SW480 (cell line): ENCODE measurements at places on chromosomes 2 and 18.
A peak's percentile ranks its signal among the peaks of the same experiment; 100 is the strongest.

- DNase-seq = no peak
Measured at GRCh38 chr2:190683802-190684201, 34.9 kb downstream of the NAB1 start.

DNA sequence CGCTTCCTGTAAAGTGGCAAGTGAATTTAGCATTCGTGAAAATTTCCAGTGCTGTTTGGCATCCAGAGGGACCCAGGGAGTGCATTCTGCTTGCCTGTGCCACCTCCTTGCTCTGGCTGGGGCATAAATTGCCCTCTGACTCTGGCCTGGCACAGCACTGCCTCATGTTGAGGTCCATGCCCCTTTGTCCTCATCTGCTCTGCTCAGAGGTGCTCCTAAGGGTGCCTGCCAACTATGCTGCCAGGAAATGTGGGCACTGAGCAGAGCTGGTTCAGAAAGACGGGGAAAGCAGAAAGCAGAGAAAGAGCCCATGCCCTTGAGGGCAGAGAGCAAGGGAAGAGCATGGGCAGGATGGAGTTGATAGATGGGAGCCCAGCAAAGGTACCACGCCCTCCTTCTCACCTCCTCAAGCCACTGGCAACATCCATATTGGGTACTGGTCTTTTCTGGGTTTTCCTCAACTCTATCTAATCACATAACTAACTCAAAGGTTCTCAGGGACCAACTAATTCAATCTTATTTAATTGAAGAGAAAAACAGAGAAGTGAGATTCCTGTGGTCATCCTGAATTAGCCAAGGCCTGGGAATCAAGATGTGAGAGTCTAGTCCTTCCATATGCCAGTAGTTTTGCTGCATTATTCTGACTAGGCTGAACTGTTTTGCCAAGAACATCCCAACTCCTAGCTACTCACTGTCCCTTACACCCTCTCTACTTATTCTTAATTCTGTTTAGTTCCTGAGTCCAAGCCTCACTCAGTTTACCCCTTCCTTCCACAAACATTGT lies 441.5 kb upstream of the TNP1 start:
- DNase-seq = no peak

- DNase-seq = no peak
Measured at GRCh38 chr2:191748528-191749180, 70.7 kb downstream of the NABP1 start.

DNA sequence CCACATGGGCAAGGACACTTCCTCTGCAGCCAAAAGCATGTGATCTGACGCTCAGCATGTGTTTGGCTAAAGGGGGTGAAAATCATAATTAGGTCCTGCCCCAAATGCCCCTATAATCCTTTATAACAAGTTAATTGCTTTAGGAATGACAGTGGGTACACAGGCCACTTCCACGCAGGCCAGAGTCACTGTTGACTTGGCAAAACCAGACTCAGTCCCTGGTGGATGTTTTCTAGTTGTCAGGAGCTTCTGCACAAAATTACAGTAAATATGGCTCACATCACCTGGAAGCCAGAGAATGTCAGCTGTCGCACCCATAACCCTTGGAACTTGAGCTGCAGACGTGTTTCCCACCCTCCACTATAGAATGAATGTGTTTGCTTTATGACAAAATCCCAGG lies 13.3 kb upstream of the PXDN start:
- DNase-seq = no peak

DNA sequence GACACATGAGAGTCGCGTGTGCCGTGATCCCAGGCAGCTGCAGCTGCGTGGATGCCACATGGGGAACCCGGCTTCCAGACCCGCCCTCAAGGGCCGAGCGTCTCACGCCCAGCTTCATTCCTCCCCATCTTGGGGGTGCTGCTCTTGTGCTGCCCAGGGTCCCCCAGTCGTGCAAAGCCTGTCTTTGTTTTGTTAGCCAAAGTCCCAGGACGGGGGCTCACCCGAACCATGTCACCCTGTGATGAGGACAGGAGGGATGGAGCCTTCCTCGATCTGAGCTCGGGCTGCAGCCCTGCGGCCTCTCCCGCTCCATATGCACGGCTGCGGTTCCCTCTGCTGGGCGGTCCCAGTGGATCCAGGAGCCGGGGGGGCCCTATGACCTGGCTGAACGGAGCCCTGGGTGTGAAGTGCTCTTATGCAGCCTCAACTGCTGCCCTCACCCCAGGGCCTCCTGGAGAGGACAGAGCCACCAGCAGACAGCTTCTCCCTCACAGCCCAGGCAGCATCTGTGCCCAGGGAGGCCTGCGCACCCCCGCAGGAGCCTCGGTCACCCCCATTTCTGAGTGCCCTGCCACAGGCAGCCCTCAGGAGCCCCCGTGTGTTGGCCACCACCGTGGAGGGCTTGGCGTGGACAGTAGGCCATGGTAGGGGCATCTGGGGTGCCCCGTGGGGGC lies 99.0 kb upstream of the CTDP1 start:
- no peak for DNase-seq

- peak; percentile 11 for DNase-seq
Measured at GRCh38 chr18:34729264-34729663, 19.2 kb downstream of the DTNA start.

GRCh38 chr2:233690444-233690843 lies 2.2 kb upstream of the UGT1A6 start:
- DNase-seq = no peak

GRCh38 chr2:28583899-28584553 lies 88.2 kb downstream of the PLB1 start:
- DNase-seq = peak; percentile 87

- DNase-seq = no peak
Measured at GRCh38 chr2:80365762-80366161, 61.2 kb upstream of the LRRTM1 start.

GRCh38 chr2:32633040-32633439 lies 5.2 kb downstream of the TTC27 start:
- no peak for DNase-seq

DNA sequence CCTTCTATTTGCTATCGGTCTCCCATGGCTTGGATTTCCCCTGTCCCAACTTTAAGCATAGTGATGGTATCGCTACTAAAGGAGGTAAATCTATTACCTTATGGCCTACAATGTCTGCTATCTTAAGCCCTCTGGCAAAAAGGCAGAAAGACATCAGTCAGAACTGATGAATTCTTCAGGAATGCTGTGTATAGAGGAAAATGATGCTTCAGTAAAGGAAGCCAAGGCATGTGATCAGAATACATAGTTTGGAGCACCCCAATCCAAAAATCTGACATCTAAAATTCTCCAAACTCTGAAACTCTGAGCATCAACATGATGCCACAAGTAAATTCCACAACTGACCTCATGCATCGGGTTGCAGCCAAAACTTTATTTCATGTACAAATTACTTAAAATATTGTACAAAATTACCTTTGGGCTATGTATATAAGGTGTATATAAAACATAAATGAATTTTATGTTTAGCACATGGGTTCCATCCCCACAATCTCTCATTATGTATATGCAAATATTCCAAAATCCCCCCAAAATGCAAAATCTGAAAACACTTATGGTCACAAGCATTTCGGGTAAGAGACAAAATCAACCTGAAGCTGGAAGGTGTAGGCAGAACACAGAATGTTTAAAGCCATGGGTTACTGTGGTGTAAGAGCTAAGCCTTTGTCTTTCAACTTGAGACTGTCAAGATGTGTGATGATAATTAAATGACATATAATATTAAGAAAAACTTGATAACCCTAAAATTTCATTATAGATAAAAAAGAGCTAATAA lies 66.2 kb downstream of the CUL3 start:
- DNase-seq = no peak

- DNase-seq = no peak
Measured at GRCh38 chr2:179584760-179585159, 276.7 kb downstream of the ZNF385B start.

DNA sequence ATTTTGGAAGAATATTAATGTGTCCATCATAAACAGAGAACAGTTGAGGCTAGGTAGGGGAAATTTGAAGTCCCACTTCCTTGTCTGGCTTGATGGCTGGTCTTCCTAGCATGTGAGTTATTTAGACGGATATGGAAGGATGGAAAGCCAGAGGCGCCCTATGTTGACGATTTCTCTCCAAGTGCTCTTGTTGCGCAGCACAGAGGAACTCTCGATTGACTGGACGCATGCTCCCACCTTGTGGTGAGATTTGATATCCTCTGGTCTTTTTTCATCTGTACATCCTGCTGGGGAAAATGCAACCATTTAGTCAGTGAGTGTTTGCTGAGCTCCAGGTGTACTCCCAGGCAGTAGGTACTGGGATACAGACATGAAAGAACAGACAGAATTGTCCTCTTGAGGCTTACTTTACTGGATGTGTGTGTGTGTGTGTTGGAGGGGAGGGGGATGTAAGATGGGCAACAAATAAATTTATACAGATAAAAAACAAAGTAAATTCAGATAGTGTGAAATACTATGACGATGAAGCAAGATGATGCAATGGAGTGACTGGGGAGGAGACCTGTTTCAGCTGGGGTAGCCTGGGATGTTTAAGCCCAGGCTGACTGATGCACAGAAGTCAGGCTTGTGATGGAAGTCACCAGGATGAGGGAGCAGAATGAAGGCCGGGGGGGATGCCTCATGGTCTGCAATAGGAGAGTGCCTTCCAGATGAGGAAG lies 137.2 kb downstream of the TRIM43 start:
- DNase-seq = peak; percentile 92

GRCh38 chr2:23760736-23761135 lies 166.2 kb downstream of the ATAD2B start:
- DNase-seq = peak; percentile 48

DNA sequence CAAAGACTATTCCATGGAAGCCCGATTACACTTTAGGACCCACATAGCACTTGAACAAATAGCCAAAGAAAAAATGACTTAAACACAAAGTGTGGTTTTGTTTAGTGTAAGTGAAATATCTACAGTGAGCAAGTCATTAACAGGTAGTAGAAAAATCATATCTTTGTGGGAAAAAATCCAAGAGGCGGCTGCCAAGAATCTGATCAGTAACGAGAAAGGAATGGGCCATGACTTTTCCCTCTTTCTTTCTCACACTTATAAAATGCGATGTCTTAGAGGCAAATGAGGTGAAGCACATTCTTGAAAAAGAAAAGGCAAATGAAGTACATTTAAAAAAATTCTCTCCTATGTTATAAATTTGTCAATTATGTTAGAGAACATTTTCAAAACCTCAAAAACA lies 12.9 kb upstream of the GEMIN6 start:
- DNase-seq = no peak

DNA sequence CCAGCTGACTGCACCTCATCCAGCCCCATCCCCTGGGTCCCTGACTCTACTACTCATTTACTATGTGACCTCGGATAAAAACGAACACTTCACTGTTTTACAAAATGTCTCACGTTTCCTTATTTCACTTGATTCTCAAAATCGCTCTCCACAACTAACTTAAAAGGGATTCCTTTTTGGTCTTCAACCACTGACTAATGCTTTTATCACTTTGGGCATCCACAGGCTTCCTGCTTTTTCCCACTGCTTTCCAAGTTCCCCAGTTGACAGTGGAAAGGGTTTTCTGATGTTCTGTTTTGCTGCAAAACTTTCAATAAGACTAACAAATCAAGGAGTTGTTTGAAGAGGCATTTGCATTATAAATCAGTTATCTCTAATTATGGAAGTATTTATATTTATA lies 24.1 kb downstream of the EIF2AK3 start:
- DNase-seq = no peak

DNA sequence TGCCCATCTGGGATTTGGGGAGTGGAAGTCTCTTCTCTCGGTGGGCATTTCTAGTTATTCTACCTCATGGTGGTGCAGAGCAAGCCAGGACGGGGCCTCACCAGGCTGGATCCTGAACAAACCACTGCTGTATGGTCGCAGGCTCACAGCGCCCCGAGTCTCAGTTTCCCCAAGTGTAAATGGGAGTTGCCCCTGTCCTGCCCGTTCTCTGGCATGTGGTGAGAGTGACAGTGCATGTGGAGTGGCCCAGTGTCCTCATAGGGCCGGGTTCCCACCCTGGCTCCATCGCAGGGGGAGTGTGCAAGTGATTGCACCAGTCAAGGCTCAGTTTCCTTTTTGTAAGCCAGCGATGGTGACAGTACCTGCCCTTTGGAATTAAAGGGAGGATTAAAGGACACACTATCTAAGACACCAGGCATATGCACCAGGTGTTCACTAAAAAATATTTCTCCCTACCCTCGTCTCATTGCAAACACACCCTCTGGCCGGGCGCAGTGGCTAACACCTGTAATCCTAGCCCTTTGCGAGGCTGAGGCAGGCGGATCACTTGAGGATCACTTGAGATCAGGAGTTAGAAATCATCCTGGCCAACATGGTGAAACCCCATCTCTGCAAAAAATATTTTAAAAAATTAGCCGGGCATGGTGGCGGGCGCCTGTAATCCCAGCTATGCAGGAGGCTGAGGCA lies 173.3 kb upstream of the MYCN start:
- no peak for DNase-seq

GRCh38 chr2:6301426-6301825 lies 564.3 kb downstream of the CMPK2 start:
- no peak for DNase-seq

- no peak for DNase-seq
Measured at GRCh38 chr18:9568186-9568585, 46.2 kb downstream of the PPP4R1 start.

GRCh38 chr18:63421514-63421913 lies 762 bp downstream of the VPS4B start:
- DNase-seq = no peak

GRCh38 chr2:235856151-235856854 lies 311.9 kb downstream of the GBX2 start:
- no peak for DNase-seq

DNA sequence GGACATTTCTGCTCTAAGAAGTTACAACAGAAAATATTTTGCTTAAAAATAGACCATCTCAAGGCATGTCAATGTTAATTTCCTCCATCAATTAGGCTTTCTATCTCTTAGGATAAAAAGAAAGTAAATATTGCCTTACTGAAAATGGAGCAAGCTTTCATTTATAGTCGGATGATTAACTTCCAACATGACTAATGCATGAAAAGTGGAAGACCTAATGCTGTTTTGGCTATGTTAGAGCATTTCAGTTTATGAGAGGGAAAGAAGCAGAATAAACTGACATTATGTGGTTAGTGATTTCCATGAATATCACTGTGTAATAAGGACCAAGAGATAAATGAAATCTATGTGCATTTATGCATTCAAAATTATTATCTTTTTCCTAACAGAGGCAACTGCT lies 475.2 kb upstream of the UBE2E3 start:
- DNase-seq = no peak

DNA sequence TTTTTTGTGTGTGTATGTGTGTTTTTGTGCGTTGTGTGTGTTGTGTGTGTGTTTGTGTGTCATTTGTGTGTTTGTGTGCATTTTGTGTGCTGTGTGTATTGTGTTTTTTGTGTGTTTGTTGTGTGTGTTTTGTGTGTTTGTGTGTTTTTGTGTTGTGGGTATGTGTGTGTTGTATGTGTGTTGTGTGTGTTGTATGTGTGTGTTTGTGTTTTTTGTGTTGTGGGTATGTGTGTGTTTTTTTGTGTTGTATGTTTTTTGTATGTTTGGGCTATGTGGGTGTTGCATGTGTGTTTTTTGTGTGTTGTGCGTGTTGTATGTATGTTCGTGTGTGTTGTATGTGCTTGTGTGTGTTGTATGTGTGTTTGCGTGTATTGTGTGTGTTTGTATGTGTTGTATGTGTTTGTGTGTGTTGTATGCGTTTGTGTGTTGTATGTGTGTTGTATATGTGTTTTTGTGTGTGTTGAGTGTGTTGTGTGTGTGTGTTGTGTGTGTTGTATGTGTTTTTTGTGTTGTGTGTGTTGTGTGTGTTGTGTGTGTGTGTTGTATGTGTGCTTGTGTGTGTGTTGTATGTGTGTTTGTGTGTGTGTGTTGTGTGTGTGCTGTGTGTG lies 275.3 kb downstream of the HRH4 start:
- no peak for DNase-seq

- no peak for DNase-seq
Measured at GRCh38 chr2:191686729-191687128, 8.8 kb downstream of the NABP1 start.
